Stimulated activated CD8-positive, alpha-beta memory T cell treated with anti-CD3 and anti-CD28 coated beads, Interleukin-15, amount 100 ng/mL, for 48 hours (primary cell): ENCODE measurements at places on chromosomes 16 and 17.

DNA sequence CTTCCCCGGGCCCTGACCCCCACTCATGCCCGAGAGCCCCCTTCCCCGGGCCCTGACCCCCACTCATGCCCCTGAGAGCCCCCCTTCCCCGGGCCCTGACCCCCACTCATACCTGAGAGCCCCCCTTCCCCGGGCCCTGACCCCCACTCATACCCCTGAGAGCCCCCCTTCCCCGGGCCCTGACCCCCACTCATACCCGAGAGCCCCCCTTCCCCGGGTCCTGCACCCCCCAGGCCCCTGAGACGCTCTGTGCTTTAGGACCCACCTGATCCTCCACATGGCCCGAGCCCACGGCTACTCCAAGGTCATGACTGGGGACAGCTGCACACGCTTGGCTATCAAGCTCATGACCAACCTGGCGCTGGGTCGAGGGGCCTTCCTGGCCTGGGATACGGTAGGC is 6.8 kb downstream of the CTU2 start:
- no peak for DNase-seq

DNA sequence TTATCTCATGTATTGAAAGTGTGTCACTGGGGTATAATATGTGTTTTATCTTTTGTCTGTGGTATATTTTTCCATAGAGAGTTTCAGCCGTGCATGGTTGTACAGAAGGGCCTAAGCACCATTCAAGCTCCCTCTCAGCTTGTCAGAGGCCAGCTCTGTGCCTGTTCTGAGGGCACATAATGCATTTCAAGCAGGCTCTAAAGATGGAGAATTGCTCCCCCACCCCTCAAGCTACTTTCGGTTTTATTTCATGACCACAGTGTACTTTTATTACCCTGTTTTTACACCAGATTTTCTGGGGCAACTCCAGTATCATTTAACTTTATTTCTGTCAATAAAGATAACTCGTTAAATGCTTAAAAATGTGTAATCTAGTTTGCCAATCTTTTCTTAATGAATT is 131.7 kb downstream of the SHISA6 start:
- no peak for DNase-seq

- DNase-seq: no peak
Measured at GRCh38 chr16:77794586-77794985, 6.2 kb downstream of the VAT1L start.

- DNase-seq: no peak
Measured at GRCh38 chr17:67555855-67556254, 161.9 kb upstream of the NOL11 start.

DNA sequence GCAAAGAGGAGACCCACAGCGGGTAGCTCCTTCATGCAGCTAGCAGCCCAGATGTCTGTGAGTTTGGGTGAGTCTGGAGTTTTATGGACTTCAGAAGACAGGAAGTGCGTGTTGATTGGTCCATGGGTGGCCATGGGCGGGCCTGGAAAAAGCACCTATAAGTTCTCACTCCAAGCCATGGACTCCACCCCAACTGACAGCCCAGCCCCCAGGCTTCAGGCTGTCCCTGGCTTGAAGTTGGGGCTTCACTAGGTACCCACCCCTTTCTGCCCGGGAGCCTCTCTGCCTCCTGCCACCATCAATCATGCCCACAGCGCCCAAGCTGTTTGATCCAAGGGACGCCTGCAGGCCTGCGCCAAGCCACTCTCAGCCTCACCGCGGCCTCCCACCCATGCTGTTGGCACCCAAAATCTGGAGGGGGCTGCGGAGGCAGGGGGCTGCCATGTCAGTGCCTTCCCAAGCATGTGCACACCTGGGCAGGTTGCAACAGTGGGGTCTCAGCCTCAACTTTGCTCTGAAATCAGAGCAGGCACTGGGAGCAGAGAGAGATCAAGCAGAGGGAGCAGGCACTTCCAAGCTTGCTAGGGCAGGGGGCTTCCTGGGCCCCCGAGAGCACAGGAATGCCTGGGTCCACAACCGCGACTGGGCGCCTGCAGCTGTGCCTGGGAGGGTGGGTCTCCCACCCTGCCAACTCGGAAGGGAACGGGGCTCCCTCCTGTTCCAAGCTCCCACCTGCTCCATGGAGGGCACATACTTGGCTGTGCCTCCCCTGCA is 1503.7 kb downstream of the CDH11 start:
- no peak for DNase-seq

DNA sequence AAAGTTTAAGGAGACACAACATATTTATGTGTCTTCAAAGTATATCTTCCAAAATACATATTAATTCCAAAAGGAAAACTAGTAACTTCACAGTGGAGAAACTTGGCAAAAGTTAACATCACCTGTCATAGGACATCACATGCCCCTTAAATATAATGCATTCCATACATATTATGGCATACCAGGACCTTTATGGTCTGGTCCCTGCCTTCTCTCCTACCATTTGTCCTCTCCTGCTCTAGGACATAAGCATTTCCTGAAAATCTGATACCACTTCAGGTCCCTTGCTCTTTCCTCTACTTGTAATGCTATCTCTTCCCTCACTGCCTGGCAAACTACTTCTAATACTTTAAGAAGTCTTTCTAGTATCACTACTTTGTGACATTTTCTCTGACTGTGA is 168.1 kb upstream of the RBL2 start:
- no peak for DNase-seq

DNA sequence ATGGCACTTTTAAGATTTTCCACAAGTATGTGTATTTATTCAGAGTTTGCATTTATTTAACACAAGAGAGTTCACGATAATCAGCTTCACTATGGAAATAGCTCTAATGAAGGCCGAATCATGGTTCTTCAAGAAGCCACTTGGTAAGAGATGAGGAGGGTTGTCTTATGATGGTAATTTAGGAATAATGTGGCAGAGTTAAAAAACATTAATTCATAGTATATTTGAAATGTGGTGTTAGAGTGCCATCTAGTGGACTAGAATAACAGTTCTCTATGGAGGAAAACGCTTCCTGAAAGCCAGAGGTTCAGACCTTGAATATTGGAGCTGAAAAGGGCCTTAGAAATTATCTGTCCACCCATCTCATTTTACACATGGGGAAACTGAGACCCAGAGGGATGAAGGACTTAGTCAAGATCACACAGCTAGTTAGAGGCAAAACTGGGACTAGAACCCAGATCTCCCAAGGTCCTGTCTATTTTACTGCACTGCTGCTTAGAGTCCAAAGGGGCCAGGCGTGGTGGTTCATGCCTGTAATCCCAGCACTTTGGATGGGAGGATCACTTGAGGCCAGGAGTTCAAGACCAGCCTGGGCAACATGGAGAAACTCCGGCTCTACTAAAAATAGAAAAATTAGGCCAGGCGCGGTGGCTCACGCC is 33.8 kb upstream of the KPNB1 start:
- DNase-seq: no peak

GRCh38 chr17:63819585-63820537 is 7.4 kb upstream of the PSMC5 start:
- DNase-seq: no peak
